Regular cardiac myocyte (primary cell): ENCODE measurements at places on chromosomes 11 and 22. TPM values are rescaled to one million over a fixed set of nuclear protein-coding genes. Genes with fewer than 3 reads are reported as not detected.

The OR4X1 gene
- total RNA-seq = not detected in 2 replicates

The TMEM45B gene
- total RNA-seq = not detected in 2 replicates

The CSNK2A3 gene
- total RNA-seq = 1.4 and 1.9 TPM in 2 replicates

The PGA3 gene
- total RNA-seq = not detected in 2 replicates

The CCDC15 gene
- total RNA-seq = 0.85 and 3.6 TPM in 2 replicates

The CD3G gene
- not detected in 2 replicates for total RNA-seq
